Fibroblast of the aortic adventitia (primary cell): ENCODE measurements at places on chromosomes 1 and 21. TPM values are rescaled to one million over a fixed set of nuclear protein-coding genes. Genes with fewer than 3 reads are reported as not detected.

Gene ASCL5
- total RNA-seq: not detected in 2 replicates

Gene THBS3
- 29.3 and 41.1 TPM in 2 replicates for total RNA-seq

Gene TTLL7
- 16.0 and 20.9 TPM in 2 replicates for total RNA-seq

Gene KRTAP23-1
- total RNA-seq: not detected in 2 replicates

Gene DENND2D
- total RNA-seq: 2.9 and 3.0 TPM in 2 replicates

Gene PGLYRP4
- not detected in 2 replicates for total RNA-seq

Gene SLAMF9
- not detected in 2 replicates for total RNA-seq

Gene GRHL3
- total RNA-seq: not detected in 2 replicates

Gene CR1
- not detected in 2 replicates for total RNA-seq

Gene SERPINC1
- total RNA-seq: not detected in 2 replicates

Gene RGS16
- total RNA-seq: 2.3 and 2.5 TPM in 2 replicates

Gene MAEL
- total RNA-seq: not detected in 2 replicates

Gene SLC5A9
- total RNA-seq: not detected in 2 replicates

Gene SELL
- total RNA-seq: 0.27 and 2.5 TPM in 2 replicates

Gene MMEL1
- not detected in 2 replicates for total RNA-seq

Gene TAS1R1
- not detected in 2 replicates for total RNA-seq

Gene GNB1
- total RNA-seq: 71.6 and 108 TPM in 2 replicates

Gene OR14K1
- not detected in 2 replicates for total RNA-seq

Gene PLPP3
- total RNA-seq: 45.7 and 270 TPM in 2 replicates
